ENCODE measurements at places on chromosomes 2 and 18. TPM values are rescaled to one million over a fixed set of nuclear protein-coding genes. Genes with fewer than 3 reads are reported as not detected.

DNA sequence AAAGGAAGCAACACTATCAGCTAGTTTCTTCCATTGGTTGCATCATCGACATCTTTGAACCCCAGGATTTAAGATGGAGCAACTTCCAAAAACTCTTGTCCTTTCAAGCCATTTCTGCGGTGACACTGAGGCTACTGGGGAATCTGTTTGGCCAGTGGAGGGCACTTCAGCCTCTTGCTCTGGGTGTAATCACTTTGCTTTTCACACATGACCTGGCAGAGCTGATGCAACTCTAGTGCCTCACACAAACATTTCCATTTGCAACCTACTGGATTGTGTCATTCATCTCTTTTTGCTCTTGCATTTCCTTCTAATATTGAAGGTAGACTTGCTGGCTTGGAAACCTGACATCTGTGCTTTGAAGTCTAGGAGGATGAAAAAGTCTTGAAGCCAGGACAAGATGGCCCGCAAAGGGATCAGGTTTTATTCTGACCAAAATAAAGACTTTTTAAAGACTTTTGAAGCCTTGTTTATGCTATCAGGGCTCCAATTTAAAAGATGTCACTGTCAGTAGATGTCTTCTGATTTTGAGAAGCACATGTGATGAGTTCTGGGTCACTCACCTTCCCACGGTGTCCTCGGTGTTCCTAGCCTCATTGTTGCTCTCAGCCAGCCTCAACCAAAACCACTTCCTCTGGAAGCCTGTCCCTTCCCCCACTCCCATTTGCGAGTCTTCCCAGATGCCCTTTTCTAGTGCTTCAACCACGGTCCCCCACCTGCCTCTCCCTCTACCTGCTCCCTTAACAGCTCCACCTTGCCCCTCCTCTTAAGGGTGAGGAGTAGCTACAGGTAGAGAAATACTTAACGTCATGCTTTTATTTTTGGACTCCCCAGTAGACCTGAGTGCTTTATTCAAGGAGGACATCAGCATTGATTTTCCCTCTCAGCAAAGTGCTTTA is 69.7 kb upstream of the KCNE4 start:
- H3K4me3 ChIP-seq, result no peak overlapping the region
- no peaks in the 10 kb centered on the region for H3K27me3 ChIP-seq
- no peaks in the 10 kb centered on the region for H3K36me3 ChIP-seq
- H3K4me1 ChIP-seq, result no peaks in the 10 kb centered on the region

DNA sequence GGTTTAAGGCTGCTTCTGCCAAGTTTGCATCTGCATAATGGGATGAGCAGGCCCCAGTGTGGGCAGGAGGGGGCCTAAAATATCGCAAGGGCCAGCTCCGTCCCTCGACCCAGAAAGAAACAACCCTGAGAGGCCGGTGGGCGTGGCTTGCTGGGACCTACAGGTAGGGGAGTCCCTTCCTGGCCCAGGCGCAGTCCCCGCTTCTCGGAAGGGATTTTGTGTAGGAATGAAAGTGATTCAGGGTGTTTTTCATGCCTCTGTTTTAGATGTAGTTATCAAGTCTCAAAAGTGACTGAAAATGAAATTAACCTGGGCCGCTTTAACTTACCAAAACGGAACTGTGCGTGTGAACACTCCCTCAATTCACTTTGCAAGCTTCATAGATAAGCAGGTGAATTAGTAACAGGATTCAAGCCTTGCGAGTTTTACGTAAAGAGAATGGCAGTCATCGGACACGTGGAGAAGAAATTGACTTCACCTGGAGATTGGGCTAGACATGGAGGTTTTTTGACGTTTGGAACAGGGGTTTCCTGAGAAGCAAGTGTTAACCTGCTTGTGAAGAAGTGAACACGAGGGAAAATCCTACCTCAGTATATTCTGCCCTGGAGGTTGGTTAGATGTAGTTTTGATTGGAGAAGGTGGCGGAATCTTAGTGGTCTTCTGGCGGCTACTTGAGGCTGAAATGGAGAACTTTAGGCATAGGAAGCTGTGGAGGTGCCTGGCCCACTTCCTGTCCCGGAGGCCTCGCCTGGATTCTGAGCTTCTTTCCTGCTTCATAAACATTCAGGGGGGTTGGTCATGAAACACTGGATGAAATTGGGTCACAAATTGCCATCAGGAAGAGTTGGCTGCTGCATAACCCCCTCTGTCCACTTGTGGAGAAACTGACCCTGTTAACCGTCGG is 1.7 kb downstream of the NCK2 start:
- H3K36me3 ChIP-seq, result no peaks in the 10 kb centered on the region
- H3K4me1 ChIP-seq, result peaks cover 28% of the 10 kb centered on the region
- H3K27ac ChIP-seq, result peak overlapping the region; percentile 96

DNA sequence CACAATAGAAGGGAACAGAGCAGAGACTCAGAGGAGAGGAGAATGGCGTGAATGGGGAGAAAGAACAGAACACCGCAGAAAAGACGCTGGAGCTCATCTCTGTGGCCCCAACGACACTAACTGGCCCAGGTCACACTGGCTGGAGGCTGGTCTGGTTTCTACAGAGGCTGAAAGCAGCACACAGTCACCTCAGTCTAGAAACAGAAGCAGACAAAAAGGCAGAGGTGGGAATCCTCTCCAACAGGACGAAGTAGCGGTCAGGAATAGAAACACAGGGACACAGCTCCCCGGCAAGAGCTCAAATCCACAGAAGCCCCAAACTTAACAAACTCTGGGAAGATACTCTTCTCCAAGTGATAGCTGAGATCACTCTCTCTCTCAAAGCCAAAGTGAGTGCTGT is 9.2 kb downstream of the SLC66A2 start:
- peaks cover 14% of the 10 kb centered on the region for H3K4me1 ChIP-seq
- no peaks in the 10 kb centered on the region for H3K36me3 ChIP-seq
- no peaks in the 10 kb centered on the region for H3K27me3 ChIP-seq
- no peak overlapping the region for H3K4me3 ChIP-seq

The DOK6 gene
- 2.0 TPM for total RNA-seq

All from hepatocyte (in vitro differentiated cells).